Activated CD4-positive, alpha-beta memory T cell treated with anti-CD3 and anti-CD28 coated beads for 36 hours (primary cell): ENCODE measurements at places on chromosomes 3 and 15.
A peak's percentile ranks its signal among the peaks of the same experiment; 100 is the strongest.

DNA sequence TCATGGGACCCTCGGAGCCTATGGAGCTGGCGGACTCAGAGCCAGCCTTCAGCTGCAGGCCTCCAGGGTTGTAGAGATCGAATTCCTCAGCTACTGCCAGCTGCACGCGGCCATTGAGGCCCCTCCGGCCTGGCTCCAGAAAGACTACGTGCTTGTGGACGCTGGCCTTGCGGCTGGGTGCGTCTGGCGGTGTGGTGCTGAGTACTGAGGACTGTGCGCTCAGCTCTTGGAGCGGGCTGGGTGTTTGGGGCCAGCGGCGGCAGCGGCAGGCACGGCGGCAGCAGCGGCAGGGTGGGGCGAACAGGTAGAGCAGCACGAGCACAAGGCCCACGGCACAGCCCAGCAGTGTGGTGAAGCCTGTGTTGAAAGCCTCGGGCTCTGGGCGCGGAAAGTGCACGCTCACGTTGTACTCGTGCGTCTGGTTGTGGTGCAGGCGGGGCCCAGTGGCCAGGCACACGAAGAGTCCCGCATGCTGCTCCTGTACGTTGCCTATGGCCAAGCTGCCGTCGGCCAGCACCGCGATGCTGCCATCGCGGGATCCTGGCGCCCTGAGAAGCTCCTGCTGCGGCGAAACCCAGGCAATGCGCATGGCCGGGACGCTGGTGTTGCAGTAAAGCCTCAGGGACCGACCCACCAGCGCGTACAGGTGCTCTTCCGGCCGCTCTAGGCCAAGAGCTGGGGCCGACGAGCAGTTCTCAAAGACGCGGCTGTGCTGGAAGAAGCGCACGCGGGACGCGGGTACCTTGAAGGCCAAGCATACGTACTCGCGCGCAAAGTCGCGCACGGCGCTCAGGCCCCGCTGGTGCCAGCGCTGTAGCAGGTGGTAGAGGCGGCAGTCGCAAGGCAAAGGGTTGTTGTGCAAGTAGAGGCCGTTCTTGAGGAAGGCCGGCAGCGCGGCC, 1.3 kb downstream of the AMIGO3 start:
- no peak for DNase-seq

DNA sequence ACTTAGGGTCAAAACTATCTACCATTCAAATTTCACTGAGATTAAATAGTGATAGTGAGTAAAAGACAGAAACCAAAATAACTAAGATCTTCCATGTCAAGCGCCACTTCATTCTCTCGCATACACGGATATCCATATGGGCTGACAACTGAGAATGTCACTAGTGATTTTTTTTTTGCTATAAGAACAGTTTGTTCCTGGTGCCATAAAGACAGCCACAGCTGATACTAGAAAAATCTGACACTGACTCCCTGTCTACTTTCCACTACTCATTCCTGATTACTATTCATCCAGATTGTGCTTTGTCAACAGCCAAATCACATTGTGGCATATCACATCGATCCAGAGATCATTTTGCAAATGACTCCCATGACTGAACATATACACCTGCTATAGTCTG, 45.8 kb upstream of the CDAN1 start:
- DNase-seq: no peak

GRCh38 chr3:31234145-31234544, 298.6 kb upstream of the STT3B start:
- no peak for DNase-seq

DNA sequence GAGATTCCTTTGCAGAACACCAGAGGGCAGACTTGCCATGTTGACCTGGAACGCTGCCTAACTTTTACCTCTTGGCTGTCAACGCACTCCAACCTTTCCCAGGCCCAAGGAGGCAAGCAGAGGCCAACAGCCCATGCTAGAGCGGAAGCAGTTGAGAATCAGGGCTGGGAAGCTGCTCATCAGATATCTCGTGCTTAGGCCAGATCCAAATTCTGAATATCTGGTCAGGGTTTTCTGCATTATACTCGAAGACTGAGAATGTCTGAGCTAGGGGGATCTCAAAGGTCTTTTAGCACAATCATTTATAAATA, 2.5 kb downstream of the XIRP1 start:
- DNase-seq: peak; percentile 70

DNA sequence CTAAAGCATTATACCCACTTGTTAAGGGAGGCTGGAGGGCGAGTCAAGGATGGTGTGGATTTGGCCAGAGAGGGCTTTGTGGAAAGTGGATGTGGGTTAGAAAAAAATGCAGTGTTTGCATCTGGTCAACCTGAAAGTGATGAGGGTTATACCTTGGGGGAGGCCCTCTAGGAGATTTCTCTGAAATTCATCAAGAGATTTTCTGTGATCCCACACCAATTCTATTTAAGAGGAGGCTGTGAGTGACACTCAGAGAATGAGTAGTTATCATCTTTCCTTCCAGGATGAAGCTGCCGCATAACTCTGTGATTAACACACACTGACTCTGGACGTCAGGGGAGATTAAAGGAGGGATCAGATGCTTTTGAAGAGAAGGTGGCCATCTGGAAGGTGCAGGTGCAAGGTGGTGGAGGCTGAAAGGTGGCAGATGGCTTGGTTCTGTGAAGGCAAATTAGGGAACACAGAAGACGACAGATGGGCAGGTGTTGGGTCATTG, 54.8 kb downstream of the ANAPC13 start:
- no peak for DNase-seq

DNA sequence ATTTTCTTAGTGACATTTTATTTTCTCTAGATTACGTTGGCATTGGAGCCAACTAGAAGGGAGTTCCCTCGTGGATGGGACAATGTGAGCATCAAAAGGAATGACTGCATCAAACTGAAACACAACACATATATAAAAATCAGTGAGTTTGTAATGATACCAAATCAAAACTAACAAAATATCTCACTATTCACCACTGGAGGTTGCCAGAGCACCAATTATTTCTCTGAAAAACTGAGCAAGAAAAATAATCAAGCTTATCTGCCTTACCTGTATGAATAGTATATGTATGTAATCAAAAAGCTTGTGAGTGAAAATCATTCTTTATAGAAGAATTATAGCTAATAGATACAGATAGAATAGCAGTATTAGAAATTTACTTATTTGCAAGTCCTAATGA, 46.8 kb upstream of the OTOL1 start:
- DNase-seq: no peak

- no peak for DNase-seq
Measured at GRCh38 chr3:157807280-157807679, 298.9 kb downstream of the SHOX2 start.

GRCh38 chr15:51312166-51313073, 26.0 kb downstream of the CYP19A1 start:
- DNase-seq: no peak

- DNase-seq: no peak
Measured at GRCh38 chr3:141096981-141097380, 45.8 kb downstream of the SPSB4 start.

DNA sequence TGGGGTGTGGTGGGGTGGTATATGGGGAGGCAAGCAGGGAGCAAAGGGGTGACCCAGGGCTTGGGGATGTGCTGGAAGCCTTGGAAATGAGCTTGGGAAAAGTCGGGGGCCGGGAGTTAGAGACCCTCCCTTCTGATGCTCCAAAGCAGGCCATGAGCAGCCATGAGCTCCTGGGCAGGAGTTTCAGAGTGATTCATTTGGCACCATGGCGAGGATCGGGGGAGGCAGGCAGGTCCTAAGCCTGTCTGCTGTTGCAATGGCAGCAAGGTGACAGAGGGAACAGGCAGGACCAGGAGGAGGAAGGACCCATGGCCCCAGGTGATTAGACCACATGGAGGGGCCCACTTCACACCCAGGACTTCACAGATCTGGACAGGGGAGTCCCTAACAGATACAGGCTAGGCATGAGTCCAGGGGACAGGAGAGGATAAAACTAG, 21.3 kb downstream of the RGMA start:
- DNase-seq: no peak

DNA sequence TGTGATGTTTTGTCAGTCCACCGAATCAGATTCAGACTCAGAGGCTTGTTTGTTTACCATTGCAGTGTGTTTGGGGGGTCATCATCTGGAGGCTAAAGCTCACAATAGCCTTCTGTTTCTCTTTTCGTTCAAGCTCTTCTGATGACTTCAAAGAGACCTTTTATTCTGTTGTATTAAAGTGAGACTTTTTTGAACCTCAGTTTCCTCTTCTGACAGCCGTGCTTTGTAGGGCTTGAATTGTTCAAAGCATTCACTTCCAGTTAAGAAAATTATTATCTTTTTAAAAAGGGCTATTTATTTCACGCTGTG, 1.3 kb downstream of the PXK start:
- no peak for DNase-seq

DNA sequence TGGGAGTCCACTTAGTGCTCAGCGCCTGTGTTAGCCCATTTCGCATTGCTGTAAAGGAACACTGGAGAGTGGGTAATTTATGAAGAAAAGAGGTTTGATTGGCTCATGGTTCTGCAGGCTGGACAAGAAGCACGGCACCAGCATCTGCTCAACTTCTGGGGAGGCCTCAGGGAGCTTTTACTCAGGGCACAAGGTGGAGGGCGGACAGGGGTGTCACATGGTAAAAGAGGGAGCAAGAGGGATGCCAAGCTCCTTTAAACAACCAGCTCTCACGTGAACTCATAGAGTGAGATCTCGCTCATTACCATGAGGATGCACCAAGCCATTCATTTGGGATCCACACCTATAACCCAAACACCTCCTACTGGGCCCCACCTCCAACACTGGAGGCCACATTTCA, 181.4 kb upstream of the TLE3 start:
- DNase-seq: no peak

- DNase-seq: no peak
Measured at GRCh38 chr15:70791259-70791658, 27.9 kb upstream of the UACA start.

DNA sequence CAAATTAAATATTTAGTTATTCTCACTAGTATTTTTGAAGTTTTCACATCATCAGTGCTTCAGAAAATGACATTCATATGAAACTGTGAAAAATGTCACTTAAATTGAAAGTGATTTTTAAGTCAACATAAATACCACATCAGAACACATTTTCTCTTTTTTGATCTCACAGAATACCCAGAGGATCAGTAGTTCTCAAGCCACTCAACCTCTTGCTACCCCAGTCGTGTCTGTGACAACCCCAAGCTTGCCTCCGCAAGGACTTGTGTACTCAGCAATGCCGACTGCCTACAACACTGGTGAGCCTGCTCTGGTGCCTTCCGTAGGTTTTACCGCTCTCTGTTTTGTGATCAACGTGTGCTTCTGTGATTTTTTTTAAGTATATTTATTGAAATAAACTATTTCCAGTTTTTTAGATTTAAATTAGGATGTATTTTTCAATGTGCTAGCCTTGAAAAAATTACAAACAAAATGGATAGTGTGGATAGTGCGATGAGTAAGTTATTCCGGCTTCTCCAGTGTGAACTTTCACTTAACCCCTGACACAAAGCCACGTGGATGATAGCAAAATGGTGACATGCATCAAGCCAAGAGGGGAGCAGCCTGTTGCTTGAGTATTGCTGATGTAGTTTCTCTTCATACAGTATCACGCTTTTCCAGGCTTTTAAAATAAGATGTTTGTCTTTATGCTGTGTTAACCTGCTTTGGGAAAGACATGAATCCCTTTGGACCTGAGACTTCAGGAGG, 26.5 kb downstream of the LYSMD4 start:
- DNase-seq: peak; percentile 68

GRCh38 chr3:21938267-21938681, 187.3 kb upstream of the ZNF385D start:
- no peak for DNase-seq

DNA sequence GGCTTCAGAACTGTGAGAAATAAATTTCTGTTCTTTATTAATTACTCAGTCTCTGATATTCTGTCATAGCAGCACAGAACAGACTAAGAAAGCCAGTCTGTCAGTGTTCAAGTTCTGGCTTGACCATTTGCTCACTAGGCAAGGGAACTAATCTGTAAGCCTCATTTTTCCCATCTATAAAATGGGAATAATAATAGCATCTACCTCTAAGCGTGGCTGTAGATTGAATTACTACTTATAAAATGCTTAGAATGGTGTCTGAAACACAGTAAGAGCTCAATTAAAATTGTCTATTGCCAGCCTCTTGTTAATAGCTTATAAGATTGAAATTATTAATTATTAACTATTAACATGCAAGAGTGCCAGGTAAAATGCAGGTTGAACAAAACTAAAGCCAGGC, 209.7 kb upstream of the LRRFIP2 start:
- DNase-seq: no peak

DNA sequence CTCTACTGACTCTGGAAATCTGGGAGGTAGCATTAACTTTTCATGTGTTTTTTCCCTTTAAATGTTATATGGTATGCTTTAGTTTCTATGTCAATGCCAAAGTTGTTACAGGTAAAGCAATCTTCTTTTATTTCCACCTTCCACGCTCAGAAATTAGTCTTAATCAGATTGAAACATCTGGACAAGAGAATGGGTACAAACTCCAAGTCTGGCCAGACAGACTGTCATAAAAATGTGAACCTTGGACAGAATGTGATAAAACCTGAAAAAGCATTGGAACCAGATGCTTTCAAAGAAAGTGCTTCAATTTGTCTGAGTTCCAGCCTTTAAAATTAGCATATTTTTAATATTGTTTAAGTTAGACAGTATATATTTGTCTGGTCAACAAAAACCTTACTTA, 110.7 kb upstream of the P2RY1 start:
- no peak for DNase-seq

DNA sequence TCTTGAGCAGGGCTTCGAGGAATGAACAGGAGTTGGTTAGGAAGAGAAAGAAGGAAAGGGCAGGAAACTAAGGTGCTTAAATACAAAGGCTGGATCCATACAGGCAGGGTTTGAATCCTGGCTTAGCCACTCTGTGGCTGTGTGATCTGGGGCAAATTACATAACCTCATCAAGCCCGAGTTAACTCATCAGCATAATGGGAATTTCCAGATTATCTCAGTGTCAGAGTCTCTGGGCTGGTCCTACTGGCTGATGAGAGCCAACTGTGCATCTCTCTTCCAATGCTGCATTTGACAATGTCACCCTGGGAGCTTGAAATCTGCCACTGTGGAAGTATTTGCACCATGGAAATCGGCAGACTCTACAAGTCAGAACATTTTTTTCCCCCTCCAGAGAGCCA, 83.8 kb upstream of the SLC6A6 start:
- no peak for DNase-seq

- no peak for DNase-seq
Measured at GRCh38 chr3:132407025-132407424, 10.3 kb upstream of the DNAJC13 start.

DNA sequence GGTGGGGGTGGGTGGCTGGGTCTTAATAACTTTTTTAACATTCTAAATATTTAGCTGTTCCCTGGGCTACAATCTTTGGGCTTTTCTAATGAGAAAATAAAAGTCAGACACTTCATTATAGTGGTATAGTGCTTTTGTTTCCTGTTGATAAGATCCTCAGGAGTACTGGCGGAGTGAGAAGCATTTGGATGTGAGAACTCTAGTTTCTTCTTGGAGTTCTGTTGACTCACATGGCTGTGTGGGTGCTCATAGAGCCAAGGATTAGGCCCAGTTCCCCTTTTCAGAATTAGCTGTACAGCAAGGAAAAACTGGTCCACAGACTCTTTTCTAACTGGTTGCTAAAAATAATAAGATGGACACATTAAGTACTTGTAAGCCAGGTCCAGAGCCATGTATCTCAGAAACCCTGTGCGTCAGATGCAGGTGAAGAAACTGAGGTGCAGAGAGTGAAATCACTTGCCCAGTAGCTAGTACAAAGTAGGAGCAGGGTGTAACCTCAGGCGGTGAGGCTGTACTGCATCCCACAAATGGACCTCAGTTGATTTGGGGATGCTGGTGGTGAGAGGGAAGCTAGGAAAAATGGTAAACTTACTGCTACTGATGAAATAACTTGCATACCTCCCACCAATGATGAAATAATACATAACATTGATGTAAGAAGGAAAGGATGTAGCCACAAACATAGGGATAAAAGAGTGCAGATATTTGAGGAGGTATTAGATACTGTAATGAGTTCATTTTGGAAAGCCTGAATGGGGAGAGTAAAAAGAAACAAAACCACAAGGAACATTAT, 2.3 kb downstream of the ITPR1 start:
- DNase-seq: no peak
